ENCODE measurements at places on chromosomes 2 and 18. TPM values are rescaled to one million over a fixed set of nuclear protein-coding genes. Genes with fewer than 3 reads are reported as not detected.

Gene GAL3ST2
- total RNA-seq, result 0.82 TPM

Gene DOK1
- 10.5 TPM for total RNA-seq

Gene RSAD2
- total RNA-seq, result 7.2 TPM

Gene MYO7B
- 21.7 TPM for total RNA-seq

Gene VWC2L
- total RNA-seq, result 0.35 TPM

Gene GRP
- 2.3 TPM for total RNA-seq

Gene TCF23
- total RNA-seq, result 0.35 TPM

Gene CHRND
- 5.5 TPM for total RNA-seq

Gene NRBP1
- total RNA-seq, result 82.8 TPM

Gene MYOM1
- total RNA-seq, result 92.8 TPM

Gene PDE1A
- 23.6 TPM for total RNA-seq

Gene COBLL1
- 138 TPM for total RNA-seq

Gene POTEI
- 0.06 TPM for total RNA-seq

Gene NT5DC4
- total RNA-seq, result not detected

Gene GALNT1
- 36.1 TPM for total RNA-seq

Gene ACTG2
- total RNA-seq, result 2.6 TPM

Gene C2orf78
- total RNA-seq, result not detected

Gene INHA
- 0.58 TPM for total RNA-seq

Gene TNFRSF11A
- total RNA-seq, result 6.2 TPM

Gene KRTCAP3
- total RNA-seq, result 1.1 TPM

Gene SP5
- total RNA-seq, result 3.3 TPM

Gene SRD5A2
- 0.06 TPM for total RNA-seq

Gene BZW1
- total RNA-seq, result 229 TPM

Gene CKAP2L
- total RNA-seq, result 8.2 TPM

Gene GALNT5
- 0.70 TPM for total RNA-seq

Gene ABCG8
- total RNA-seq, result 1.4 TPM

Gene NOSTRIN
- 25.3 TPM for total RNA-seq

Gene OR6B3
- total RNA-seq, result not detected

Gene NGEF
- 1.7 TPM for total RNA-seq

Gene OXER1
- 8.1 TPM for total RNA-seq

Gene SEPTIN10
- 58.6 TPM for total RNA-seq

Gene HTR2B
- total RNA-seq, result 16.9 TPM

Gene MATN3
- 1.5 TPM for total RNA-seq

Gene EFEMP1
- total RNA-seq, result 75.9 TPM

Gene SERPINB13
- total RNA-seq, result not detected

Gene VWA3B
- 0.18 TPM for total RNA-seq

Gene LMAN1
- 102 TPM for total RNA-seq

Gene FBXO41
- 1.5 TPM for total RNA-seq

Gene FMNL2
- total RNA-seq, result 61.0 TPM

Gene PLEK
- 7.6 TPM for total RNA-seq

Gene LINC00305
- total RNA-seq, result 0.64 TPM

Gene DNER
- total RNA-seq, result 44.3 TPM

Gene NCKAP5
- 7.5 TPM for total RNA-seq

Gene SKA1
- 3.3 TPM for total RNA-seq

Gene SLC19A3
- total RNA-seq, result 15.9 TPM

Gene ANKRD30B
- total RNA-seq, result not detected

Gene CYS1
- 151 TPM for total RNA-seq

Gene ZNF236
- total RNA-seq, result 24.2 TPM

Gene PASK
- total RNA-seq, result 12.3 TPM

Gene IL1R1
- 18.5 TPM for total RNA-seq

Gene RFX8
- total RNA-seq, result 2.5 TPM

Gene NT5C1B
- not detected for total RNA-seq

Gene RRM2
- total RNA-seq, result 26.7 TPM
